ENCODE measurements at places on chromosomes 4 and X. TPM values are rescaled to one million over a fixed set of nuclear protein-coding genes. Genes with fewer than 3 reads are reported as not detected.

The RPGR gene
- 33.1 TPM for total RNA-seq

The AP1AR gene
- total RNA-seq, result 36.1 TPM

The EFHC2 gene
- total RNA-seq, result 1.9 TPM

DNA sequence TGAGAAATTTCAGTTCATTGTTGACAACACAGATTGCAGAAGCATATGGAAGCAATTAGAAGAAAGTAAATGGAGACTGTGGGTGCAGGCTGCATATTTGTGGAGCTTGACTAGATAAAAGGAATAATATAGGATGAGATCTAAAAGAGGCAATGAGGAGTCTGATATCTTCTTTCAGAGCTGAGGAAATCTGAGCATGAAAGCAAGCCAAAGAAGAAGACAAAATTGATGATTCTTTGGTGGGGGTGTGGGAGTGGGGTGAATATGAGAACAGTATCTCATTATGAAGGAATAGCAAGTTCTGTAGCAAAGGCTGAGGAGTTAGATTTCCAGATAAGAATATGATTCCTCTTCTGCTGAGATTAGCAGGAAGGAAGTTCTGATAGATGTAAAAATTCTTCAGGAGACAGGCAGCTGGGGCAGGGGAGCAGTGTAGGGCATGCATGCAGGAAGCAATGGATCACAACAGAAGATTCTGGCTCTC is 6.1 kb upstream of the PDHA2 start:
- DNase-seq, result no peak

DNA sequence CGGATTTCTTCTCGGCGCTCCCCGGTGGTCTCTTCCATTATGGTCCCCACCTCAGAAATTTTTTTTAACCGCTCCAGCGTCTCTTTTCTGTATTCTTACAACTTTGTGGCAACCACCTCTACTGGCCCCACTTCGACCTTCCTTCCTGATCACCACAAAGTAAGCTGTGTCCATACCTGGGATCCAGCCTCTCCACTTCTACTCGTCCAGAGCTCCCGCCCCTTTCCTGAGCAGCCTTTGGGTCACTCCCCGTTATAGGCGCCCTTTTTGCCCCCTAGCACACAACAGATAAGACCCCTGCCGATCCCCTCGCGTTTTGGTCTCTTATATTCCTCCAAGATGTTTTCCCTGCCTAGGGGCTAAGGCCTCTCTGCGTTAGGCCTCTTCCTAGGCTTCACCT is 557 bp downstream of the PIGG start:
- no peak for DNase-seq

- no peak for DNase-seq
These were observed 18.7 kb downstream of the SHISA3 start for GRCh38 chr4:42416017-42416416.

- no peak for DNase-seq
These were observed 8.8 kb downstream of the ACSL1 start for GRCh38 chr4:184816962-184817361.

GRCh38 chrX:112738347-112739033 is 58.8 kb upstream of the LHFPL1 start:
- no peak for DNase-seq

GRCh38 chrX:12979616-12980015 is 4.7 kb downstream of the TMSB4X start:
- no peak for DNase-seq

DNA sequence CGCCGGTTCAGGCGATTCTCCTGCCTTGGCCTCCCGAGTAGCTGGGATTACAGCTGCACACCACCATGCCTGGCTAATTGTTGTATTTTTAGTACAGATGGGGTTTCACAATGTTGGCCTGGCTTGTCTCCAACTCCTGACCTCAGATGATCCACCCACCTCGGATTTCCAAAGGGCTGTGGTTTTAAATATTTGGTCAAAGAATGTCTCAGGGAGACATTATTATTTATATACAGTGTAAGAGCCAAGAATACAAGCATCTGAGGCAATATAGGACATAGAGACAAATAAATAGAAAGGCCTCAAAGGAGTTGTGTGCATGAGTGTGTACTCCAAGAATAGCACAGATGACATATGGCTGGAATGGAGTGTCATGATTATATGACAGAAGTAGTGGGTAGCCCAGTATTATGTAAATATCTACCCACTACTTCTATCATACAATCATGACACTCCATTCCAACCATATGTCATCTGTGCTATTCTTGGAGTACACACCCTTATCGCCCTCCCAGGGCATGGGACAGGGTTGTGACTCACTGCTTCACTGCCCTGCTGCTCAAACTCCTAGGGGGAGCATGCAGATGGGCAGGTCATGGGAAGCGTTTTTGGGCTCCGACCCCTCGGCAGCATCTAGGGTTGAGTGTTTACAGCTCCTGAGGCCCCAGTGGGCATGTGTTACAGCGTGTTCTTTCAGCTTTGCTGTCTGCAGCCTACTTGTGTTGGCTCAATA is 1649.8 kb upstream of the PCDH10 start:
- DNase-seq, result no peak

DNA sequence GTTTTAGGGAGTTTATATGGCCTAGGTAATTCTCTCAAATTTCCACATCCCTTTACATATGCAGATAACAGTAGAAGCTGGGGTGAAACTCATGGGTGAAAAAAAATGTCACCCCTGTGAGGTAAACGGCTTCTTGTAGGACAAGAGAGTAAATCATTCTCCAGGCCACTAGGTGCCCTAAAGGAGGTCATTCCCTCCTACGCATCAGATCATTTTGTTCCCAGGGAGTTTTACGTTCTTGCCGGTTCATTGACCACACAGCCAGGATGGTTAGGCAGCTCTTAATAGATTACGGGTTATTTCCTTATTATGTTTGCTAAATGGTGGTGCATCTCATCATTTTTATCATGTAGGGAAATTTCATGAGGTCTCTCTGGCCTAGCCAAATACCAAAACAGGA is 225.8 kb upstream of the NOCT start:
- no peak for DNase-seq

DNA sequence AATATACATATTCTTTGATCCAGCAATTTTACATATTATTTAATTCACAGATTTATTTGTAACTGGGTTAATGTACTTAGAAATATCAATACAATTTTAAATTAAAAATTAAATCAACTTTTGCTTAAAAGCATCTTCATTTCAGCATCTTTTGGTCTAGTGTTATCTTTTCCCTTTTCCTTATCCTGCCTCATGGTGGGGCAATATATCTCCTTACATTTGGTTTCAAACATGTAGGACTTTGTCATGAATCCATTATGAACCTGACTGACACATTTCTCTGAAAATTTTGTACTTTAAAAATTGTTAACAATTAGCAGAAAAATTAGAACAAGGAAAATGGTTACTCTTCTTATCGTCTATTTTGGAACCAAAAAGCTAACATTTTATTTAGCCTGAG is 42.8 kb upstream of the ANK2 start:
- DNase-seq, result no peak

DNA sequence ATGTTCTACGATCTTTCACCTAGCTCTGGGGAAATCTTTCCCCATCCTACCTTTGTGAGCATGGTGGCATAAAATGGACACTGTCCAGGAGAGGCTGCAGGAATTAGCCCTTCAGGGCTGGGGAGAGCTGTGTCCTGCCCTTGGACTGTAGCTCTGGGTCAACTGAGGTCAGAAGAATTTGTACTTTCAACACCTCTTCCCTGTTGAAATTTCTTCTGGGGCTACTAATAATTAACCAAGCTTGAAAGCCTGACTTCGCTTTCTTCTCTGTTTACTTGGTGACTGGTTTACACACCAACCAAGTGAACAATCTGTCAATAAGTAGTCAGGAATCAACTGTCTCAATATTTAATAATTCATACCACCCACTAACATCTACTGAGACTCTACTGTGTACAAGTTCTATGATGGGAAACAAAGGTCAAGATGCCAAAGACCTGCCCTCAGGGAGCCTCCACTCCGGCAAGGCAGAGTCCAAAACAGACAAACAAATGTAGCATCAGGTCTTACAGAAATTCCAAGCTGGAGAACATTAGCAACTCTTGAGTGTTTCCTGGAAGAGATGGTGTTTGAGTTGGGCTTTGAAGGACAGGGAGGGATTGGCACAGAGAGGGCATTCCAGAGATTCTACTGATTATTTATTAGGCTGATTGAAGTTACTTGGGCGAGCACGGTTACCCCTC is 113.1 kb downstream of the ENPP6 start:
- no peak for DNase-seq

DNA sequence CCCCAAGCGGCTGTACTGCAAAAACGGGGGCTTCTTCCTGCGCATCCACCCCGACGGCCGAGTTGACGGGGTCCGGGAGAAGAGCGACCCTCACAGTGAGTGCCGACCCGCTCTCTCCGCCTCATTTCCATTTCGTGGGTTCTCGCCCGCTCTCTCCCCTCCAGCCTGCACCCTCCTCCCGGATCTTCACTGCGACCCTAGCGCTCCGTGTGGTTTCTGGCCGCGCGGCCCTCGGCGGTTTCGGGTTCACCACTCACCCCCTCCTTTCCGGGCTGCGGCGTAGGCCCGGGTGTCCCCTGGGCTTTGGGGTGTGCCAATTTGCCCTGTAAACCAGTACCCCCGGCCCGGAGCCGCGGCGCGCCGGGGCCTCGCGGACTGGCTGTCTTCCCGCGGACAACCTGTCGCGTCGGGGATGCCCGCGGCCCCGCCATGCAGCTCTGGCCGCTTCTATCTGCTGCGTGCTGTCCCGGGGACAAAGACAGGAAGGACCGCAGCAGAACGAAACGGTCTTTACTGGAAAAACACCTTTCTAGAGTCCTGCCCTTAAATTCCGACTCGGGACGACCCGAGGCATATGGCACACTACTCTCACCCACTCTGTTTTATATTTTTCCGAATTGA is 737 bp downstream of the FGF2 start:
- DNase-seq, result peak; percentile 20

- DNase-seq, result no peak
These were observed 578.7 kb downstream of the BCOR start for GRCh38 chrX:39519030-39519488.

DNA sequence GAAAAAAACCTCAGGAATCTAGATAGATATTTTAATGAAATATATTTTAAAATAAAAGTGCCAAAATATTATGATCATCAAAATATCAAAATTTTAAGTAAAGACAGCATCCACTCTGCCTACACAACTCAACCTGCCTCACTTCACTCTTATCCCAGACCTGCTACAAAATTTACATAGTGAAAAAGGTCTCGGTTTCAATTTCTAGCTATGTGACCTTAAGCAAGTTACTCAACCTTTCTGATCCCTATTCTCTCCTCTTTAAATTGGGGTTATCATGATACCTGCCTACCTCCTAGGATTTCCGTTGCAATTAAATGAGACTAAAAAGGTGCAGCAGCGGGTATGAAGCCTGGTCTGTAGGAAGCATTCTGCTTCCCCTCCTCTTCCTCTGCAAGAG is 72.9 kb downstream of the FAM114A1 start:
- no peak for DNase-seq

Data from breast epithelium (tissue), 4 donors.